ENCODE measurements at places on chromosomes 11 and 22. TPM values are rescaled to one million over a fixed set of nuclear protein-coding genes. Genes with fewer than 3 reads are reported as not detected.

JHY gene
- total RNA-seq: 7.0 TPM

- no peak for DNase-seq
These were observed 1102.8 kb downstream of the BRD1 start for GRCh38 chr22:48724899-48725298.

DNA sequence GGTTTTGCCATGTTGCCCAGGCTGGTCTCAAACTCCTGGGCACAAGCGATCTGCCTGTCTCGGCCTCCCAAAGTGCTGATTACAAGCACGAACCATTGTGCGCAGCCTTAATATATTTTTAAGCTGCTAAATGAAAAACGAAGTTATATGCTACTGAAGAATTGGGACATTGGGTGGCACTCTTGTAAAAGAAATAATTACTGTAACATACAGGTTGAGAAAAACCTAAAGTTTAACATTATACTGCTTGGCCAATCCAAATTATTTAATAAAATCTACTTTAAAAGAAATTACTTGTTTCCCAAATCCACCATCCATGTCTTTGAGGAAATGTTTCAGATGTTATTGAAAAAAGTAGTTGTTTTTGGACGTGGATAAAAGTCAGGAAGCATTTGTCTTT is 37.9 kb upstream of the ARHGAP32 start:
- DNase-seq: no peak

GRCh38 chr11:124837491-124837856 is 27.8 kb upstream of the ROBO3 start:
- DNase-seq: no peak

- DNase-seq: no peak
These were observed 3.2 kb downstream of the LINC01488 start for GRCh38 chr11:69484427-69485259.

Measured in omental fat pad (tissue), 4 donors.